ENCODE measurements at places on chromosomes 3 and 15. TPM values are rescaled to one million over a fixed set of nuclear protein-coding genes. Genes with fewer than 3 reads are reported as not detected.

Gene LHFPL4
- 0.08 TPM for total RNA-seq

Gene FRMD4B
- 39.9 TPM for total RNA-seq

Gene EOGT
- total RNA-seq = 38.4 TPM

Gene FOXB1
- not detected for total RNA-seq

Gene MKRN2
- 25.1 TPM for total RNA-seq

Gene TMEM108
- not detected for total RNA-seq
